ENCODE measurements at places on chromosomes 4 and X.
A peak's percentile ranks its signal among the peaks of the same experiment; 100 is the strongest.

- DNase-seq = no peak
These were observed 7.0 kb upstream of the FGFBP1 start for GRCh38 chr4:15945516-15945915.

DNA sequence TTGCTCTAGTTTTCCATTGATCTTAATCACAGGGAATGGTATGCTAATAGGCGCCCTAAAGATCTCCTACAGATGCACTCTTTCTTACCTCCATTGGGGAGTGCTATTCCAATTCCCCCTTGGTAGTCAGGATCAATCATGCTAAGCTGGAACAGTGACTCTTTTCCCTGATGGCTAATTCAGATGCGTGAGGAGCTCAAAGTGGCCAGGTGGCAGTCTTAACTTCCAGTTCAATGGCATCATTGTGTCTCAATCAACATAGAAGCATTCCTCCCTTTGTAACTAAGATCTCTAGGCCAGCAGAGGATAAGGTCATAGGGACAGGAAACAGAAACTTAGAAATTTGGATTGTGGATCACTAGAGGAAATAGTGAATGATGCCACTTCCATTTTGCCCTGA is 216.8 kb downstream of the GRID2 start:
- DNase-seq = no peak

- DNase-seq = no peak
These were observed 62.3 kb downstream of the IL1RAPL1 start for GRCh38 chrX:28649541-28649940.

GRCh38 chrX:87583679-87584078 is 66.1 kb downstream of the KLHL4 start:
- DNase-seq = no peak

DNA sequence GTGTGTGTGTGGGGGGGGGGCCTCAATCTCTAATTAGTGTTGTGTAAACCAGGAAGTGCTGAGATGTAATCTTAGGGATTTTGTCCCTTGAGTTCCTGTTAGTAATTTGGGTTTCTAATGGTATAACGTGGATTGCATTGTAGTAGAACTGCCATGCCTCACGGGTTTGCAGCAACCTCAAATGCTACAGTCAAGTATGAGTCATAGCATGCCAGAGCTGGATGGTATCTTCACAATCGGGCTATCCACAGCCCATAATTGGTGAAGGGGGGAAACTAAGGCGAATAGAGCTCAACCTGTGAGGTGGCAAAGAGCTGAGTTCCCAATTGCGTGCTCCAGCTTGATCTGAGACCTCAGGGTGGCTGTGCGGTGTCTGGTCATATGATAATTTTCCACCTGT is 2.2 kb upstream of the FMR1NB start:
- DNase-seq = no peak

DNA sequence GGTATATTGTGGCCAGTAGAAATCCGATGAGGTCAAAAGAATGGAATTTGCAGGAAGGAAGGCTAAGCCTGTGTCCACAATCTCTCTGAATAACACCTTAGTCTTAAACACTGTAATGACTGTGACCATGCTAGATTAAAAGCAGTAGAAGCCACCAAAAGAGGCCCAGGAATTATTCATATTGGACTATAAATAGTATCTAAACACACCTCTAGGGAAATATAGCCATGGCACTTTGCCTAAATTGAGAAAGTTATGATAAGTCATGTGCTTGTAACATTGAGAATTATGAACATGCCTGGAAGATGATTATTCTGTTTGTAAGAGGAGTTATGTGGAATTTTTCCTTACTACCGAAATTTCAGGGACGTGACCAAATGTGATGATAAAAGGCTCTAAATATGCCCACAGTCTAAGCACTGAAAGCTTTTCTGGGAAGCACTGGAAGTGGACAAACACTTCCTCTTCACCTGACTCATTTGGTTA is 298.5 kb downstream of the KCTD8 start:
- no peak for DNase-seq

DNA sequence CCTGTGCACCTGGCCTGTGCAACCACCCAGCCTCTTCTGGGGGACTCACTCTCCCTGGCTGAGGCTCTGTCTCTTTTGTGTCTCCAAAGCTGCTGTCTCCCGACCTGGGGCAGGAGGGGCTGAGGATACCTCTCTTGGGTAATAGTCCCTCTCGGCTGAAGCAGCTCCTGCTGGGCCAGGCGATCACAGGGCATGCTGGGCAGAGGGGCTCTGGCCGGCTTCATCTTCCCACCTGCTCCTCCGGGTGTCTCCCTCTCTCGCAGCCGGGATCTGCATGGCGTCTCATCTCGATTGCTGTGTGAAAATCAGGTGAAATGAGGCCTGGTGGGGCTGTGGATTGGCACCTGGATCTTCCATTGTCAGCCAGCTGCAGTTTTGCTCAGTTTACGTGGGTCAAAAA is 53.2 kb downstream of the MGST2 start:
- no peak for DNase-seq

GRCh38 chr4:139869810-139870209 is 204.2 kb downstream of the MGST2 start:
- DNase-seq = no peak

- DNase-seq = peak; percentile 88
These were observed 39.2 kb upstream of the ANTXR2 start for GRCh38 chr4:80112236-80112635.

- peak; percentile 79 for DNase-seq
These were observed 192.1 kb downstream of the ADAMTS3 start for GRCh38 chr4:72376901-72377300.

GRCh38 chr4:189974056-189974455 is 33.4 kb downstream of the FRG1 start:
- peak; percentile 9 for DNase-seq

GRCh38 chrX:15617111-15617510 is 16.4 kb upstream of the ACE2 start:
- DNase-seq = no peak

DNA sequence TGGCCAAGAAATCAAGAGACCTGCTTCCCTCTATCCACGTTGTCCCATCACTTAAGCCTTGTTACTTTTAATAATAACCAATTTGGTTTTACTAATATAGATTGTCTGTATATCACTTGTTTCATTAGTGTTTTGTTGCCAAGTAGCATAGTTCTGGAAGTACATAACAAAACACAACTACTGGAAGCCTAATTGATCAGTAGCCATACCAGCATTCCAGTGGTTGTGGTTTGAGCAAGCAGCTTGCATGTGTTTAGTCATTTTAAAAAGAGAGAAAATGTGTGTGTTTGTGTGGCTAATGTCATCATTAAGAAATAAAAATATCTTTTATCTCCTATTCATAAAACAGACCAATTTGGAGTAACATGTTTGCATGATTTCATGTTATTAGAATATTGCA is 70.8 kb downstream of the PTPN13 start:
- peak; percentile 95 for DNase-seq

DNA sequence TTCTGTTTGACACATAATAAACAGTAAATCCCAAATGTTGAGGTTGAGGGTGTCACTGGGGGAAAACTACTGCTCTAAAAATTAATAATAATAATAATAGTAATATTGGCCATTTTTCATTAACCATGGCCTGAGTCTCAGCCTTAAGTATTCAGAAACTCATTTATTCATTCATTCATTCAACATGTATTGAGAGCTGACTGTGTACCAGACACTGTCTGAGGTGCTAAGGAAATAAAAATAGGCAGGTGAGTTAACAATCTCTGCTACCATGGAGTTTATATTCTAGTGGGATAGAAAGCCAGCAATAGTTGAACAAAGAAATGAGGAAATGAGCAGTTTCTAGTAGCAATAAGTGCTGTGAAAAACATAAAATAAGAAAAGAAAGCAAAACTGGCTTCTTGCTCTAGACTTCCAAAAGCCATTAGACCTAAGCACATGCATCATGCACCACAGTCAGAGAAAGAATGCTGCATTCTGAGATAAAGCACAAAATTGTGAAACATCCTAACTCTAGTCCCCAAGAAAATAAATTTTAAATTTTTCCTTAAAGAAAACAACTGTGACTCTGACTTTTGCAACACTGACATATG is 278.7 kb downstream of the RCHY1 start:
- no peak for DNase-seq

DNA sequence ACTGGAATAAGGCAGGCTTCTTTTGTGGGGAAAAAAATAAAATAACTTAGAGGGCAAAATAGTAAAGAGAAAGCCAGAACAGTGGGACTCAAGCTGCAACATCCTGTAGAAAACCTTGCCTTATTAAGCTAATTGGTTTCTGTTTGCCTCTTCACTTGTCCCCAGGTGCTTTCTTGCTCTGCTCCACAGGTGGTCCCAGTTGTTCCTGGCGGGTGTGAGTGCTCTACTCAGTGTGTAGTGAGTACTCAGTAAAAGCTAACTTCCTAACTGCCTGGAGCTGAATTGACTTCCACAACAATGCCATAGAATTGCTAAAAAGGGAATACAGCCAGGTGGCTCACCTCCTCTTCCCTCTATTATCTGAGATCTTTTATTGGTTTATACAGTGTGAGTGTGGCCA is 930.2 kb downstream of the C4orf33 start:
- no peak for DNase-seq

DNA sequence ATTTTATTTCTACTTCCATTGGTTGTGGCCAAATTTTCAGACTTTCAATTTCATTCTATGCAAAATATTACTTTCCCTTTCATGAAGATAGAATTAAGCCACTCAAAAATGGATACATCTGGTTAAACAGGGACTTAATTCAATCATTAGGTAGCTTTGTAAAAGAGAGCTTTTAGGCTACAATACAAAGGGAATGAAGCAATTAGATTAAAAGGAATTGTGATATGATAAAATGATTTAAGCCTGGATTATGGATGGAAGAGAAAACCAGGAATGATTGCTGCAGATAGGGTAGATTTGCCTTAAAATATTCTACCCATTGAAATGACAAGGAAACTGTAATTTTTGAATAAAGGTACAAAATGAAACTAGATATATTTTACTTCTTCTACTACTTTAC is 134.6 kb upstream of the PDHA2 start:
- no peak for DNase-seq

DNA sequence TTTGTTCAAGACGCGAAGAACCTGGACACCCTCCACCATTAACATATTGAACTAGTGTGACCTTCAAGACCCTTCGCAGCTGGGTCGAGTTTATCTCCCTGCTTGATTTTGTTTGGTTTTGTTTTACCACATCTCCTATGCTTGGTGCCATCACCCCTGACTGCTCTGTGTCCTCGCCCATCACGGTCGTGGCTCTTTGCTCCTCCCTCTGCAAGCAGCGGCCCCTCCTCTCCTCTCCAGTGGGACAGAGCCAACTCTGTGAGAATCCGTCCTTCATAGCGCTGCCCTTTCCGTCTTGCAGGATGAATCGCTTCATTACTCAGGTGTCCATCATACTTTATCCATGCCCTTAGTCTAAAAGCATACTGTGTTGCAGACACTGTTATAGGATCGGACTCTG is 9.1 kb upstream of the FAM149A start:
- DNase-seq = no peak

DNA sequence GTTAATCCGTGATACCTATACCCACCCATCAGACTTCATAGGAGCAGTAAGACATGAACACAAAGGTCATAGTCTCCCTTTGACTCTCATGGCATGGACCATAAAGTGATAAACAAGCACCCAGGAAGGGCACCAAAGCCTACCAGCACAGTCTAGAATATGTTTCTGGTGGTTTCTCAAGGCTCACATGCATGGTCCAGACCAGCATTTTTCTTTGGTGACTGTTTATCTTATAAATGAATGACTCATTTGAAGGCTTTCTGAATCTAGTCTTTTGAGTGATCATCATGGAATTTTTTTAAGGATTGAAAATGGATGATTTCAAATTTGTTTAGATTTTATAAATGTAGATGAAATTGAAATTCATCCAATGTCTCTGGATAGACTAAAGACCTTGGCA is 32.0 kb upstream of the AMELX start:
- peak; percentile 56 for DNase-seq

DNA sequence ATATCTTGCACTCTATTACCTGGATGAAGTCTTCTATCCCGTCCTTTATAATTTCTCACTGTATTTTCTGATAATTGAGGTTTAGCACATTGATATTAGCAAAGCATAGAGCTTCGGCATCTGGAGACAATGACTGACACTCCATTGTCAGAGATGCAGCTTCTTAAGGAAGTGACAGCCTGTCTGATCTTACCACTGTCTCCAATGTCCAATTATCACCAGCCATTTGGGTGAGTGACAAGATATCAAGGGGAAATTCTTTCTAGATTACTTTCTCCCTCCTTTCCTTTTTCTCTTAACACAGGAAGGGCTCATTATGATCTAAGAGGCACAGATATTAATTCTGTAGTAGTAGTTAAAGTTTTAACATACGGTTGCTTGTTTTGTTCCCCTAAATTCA is 86.4 kb downstream of the LDB2 start:
- no peak for DNase-seq

GRCh38 chrX:34218063-34218462 is 85.9 kb upstream of the FAM47A start:
- no peak for DNase-seq

DNA sequence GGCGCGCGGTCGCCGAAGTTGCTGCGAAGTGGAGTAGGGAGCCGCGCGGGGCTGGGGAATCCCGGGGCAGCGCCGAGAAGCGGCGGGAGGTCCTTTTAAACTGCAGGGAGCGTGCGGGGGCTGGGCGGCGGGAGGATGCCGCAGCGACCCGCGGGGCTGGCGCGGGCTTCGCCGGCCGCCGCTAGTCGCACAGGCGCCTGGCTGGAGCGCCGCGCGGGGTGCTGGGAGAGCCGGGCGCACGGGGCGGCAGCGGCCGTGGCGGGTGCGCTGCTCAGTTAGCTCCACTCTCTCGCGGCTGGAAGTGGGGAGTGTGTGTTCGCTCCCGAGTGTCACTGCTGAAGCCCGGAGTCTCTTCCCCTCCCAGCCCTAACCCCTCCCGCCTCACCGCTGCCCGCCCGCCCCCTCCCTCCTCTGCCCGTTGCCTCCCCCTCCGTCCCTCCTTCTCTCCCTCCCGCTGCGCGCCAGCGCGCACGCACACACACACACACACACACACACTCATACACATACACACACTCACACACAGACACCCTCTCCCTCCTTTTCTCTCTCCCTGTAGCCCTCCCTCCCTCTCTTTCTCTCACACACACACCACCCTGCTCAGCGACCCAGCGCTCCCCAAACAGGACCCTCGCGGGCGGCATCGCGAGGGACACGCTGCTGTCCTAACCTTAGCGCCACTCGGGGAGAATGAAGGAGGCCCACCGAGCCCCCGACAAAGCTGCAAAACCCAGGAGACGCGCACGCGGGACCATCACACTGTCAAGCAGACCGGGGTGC is at the start of gene NDNF:
Gene NDNF, minus strand, starts transcription at position 312 of the 780 bp plus-strand sequence. CDS start 26,698 bp downstream, outside the sequence.
- DNase-seq = peak; percentile 54

GRCh38 chr4:169338241-169338640 is 67.5 kb upstream of the SH3RF1 start:
- peak; percentile 80 for DNase-seq
